ENCODE measurements at places on chromosomes 12 and 14.

GRCh38 chr12:19151298-19151697 is 21.8 kb downstream of the PLEKHA5 start:
- DNase-seq, result no peak

DNA sequence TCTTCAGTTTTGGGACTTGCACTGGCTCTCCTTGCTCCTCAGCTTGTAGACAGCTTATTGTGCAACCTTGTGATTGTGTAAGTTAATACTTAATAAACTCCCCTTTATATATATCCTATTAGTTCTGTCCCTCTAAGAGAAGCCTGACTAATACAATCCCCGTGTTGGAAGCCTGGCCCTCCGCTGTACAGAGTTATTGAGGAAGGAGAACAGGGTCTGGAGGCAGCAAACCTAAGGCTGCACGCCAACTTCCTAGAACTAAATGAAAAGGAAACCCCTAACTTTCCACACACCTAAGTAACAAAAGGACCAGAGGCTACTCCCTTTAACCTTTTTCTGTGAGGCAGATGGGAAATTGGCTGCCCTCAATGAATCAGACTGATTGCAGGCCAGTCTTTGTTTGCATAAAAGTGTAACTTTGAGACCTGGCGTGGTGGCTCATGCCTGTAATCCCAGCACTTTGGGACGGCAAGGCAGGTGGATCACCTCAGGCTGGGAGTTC is 42.6 kb upstream of the LIMA1 start:
- DNase-seq, result no peak

- DNase-seq, result no peak
Measured at GRCh38 chr12:97142737-97143410, 235.8 kb downstream of the NEDD1 start.

DNA sequence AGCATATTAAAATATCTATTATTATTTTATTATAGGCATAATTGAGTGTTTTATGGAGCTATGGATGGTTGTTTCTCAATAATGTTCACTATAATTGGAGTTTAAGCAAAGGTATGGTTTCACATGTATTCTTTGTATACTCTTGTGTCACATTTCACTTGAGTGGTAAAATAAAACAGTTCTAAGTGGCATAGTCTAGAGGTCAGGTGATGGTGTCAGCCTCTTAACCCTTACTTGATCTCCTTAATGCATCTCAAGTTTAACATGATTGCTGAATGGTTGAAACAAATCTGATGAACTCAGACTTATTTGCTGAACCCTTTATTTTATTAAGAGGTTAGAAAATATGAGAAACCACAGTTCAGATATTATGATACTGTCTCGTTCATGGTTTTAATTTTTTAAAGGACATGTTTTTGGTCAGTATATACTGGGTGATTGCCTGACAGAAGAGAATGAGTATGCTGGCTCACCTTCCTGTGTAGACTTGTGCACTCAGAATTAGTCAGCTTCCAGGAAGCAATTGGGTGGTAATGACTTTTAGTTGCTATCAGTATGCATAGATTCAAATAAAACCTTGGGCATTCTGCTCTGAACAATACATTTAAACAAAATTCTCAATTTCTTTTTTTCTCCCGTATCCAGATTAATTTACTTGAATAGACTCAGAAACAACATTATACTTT is 464.6 kb downstream of the PCNX1 start:
- no peak for DNase-seq

DNA sequence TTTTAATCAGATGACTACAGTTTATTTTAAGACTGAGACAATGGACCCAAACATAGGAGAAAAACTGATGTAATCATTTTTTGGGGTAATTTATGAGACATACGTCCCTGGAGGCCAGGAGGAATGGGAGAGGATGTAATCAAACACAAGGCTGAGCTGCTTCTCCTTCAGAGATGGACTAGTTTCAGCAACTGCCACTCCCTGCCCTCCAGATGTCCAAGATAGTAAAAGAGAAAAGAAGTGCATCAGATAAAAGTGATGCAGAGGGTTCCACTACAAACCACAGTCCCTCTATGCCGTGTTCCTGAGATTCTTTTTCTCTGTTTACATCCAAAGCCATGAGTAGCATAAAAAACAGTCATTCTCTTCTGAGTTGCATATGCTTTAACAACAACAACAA is 101.1 kb downstream of the DACT1 start:
- DNase-seq, result no peak

Measured in CD4-positive, alpha-beta T cell treated with Interferon gamma for 1 hour (primary cell).